NCI-H460 (cell line): ENCODE measurements at places on chromosomes 2 and 18. TPM values are rescaled to one million over a fixed set of nuclear protein-coding genes. Genes with fewer than 3 reads are reported as not detected.

FBLN7 gene
- total RNA-seq: 0.40 and 1.0 TPM in 2 replicates

SYT4 gene
- total RNA-seq: 0.10 TPM in 1 of 2 replicates, not detected in the other

B3GNT7 gene
- total RNA-seq: not detected in 2 replicates

HOXD8 gene
- 11.7 and 13.9 TPM in 2 replicates for total RNA-seq

SERPINB11 gene
- 107 and 126 TPM in 2 replicates for total RNA-seq

PTPRN gene
- total RNA-seq: 11.3 and 22.7 TPM in 2 replicates

CHRND gene
- 0.05 TPM in 1 of 2 replicates, not detected in the other for total RNA-seq

C2orf78 gene
- not detected in 2 replicates for total RNA-seq

SLC8A1 gene
- total RNA-seq: 4.5 and 5.4 TPM in 2 replicates

ATG9A gene
- 44.2 and 44.9 TPM in 2 replicates for total RNA-seq
